Head of caudate nucleus (tissue), 42 donors: ENCODE measurements at places on chromosomes 5 and 9.
A peak's percentile ranks its signal among the peaks of the same experiment; 100 is the strongest.

- DNase-seq, result peak; percentile 77
Measured at GRCh38 chr5:132011622-132012343, at the start of gene ACSL6. Gene ACSL6, minus strand, starts transcription at chr5:132011658. Its CDS starts 105 bp downstream, at chr5:132011553.

GRCh38 chr9:27626244-27627187, 53.2 kb upstream of the C9orf72 start:
- no peak for DNase-seq

- no peak for DNase-seq
Measured at GRCh38 chr5:83576341-83576740, 104.8 kb downstream of the VCAN start.

GRCh38 chr5:16897284-16897704, 38.8 kb downstream of the MYO10 start:
- no peak for DNase-seq

DNA sequence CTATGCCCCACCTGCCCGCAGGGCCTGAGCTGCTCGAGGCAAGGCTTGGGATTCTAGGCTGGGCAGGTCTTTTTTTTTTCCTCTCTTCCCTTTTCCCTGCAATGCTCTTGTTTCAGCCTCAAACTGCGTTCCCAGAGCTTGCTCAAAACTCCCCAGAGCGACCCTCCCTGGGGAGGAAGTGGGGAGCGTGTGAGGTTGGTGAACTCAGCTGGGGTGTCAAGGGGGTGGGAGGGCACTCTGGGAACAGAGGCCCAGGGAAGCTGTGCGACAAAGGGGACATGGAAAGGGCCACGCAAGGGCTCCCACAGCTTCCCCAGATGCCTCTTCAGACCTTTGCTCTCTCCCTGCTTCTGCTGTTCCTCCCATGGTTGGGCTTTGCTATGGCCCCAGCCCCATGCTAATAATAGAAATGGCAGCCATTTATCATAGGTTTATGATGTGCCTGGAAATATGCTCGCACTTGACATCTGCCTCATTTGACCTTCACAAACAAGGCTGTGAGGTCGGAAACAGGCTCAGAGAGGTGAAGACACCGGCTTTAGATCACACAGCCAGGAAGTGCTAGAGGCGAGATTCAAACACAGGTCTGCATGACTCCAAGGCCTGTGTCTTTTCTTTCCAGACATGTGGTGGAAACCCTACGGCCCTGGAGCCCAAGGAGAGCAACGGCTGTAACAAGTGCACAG, 40.9 kb upstream of the IL17B start:
- no peak for DNase-seq

DNA sequence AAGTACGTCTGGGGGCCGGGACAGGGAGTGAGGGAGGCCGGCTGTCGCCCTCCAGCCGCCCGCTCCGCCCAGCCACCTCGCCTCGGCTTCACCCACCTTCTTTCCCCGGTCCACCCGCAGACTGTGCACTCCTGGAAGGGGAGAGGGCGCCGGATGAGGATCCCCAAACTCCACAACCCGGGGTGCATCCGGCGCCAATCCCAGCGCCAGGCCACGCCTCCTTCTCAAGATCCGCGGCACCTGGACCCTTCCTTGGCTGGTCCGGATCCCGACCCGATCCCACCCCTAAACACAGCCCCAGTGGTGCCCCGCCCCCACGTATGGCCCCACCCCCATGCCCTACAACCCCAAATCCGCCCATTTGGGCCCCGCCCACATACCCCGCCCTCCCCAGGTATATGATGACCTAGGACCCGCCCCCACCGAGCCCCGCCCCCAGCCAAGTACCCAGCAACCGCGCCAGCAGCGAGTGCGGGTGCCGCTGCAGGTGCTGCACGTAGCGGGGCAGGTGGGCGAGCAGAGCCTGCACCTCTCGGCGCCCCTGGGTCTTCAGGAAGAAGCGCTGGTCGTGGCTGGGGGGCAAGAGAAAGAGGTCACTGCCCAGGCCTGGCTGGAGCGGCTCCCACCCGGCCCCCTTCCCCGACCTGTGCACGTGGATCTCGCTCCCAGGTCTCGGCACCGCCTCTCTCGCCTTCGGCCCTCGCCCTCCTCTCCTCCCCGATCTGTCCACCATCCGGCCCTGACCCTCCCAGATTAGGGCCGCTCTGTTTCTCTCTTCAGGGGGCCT, 3.2 kb downstream of the PIP5KL1 start:
- DNase-seq, result no peak

GRCh38 chr9:33924978-33925797, 108.2 kb downstream of the UBE2R2 start:
- DNase-seq, result peak; percentile 55

- no peak for DNase-seq
Measured at GRCh38 chr9:131675437-131676022, 64.3 kb downstream of the RAPGEF1 start.

- no peak for DNase-seq
Measured at GRCh38 chr5:133366438-133366837, 245.9 kb downstream of the FSTL4 start.
